Activated gamma-delta T cell treated with Interleukin-2 at 50 U/mL for 16 hours (primary cell): ENCODE measurements at places on chromosomes 2 and 18.

- DNase-seq, result no peak
These were observed 1398.3 kb downstream of the DSC3 start for GRCh38 chr18:29644276-29644675.

DNA sequence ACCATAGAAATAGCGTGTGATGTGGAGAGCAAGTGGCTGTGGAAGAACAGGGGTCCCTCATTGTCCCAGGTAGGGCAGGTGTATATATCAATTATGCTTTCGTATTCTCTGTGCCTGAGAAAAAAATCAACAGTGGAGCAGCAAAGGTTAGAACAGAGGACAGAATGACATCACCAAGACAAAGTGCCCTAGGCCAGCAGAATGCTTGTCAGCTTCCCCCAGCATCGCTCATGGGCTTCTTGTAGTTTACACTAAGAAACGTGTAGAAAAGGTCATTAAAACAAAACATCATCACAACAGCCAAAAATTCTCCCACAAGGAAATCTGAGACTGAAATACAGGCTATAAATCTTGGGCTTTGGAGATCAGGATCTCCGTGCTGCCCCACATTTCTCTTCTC lies 288.0 kb downstream of the TDRD15 start:
- DNase-seq, result no peak

DNA sequence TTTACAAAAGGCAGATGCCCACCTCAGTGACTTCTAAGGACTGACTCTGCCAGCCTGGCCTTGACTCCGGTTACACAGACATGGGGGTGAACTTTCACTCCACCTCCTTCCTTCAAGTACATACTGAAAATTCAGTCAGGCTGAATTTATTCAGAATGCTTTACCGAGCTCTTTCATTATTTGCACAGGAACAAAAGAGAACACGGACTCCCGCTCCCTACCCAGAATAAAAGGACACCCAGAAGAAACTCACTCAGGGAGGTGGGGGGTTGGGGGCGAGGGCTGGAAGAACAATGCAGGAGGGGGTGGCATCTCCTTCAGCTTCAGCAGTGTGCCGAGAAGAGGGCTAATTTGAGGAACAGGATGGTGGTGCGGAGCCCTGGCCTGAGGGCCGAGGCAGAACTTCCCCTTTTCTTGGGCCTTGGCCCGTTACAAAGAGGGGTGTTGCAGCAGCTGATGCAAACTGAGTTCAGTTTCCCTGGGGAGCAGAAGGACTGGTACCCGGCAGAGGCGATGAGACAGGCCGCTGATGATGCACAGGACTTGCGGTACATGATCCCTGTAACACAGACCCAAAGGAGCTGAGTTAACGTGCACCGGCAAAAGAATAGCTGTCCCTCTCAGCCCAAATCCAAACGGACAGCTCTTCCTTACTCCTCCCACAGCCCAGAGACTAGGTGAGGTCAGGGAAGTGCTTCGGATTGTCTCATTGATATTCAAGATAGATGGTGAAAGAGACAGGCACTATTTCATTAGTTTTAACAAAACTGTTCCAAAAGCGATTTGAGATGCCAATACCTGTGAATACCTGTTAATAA lies 24.1 kb downstream of the LYPD1 start:
- no peak for DNase-seq

DNA sequence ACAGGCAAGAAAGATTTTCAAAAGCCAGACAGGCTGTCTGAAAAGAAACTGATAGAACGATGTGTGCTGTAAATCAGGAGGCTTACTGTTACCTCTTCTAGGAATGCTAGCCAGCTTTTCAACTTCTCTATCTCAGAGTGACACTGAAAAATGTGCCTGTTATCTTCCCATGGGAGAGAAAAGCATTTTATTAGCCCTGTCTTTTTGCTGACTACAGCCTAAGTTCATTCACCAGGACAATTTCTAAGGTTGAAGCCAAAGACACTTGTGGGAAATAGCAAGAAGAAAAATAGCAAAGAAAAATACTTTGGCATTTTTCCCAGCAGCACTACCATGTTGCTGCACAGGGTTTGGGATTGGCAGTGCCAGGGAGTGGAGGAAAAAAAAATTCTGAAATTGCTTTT lies 34.0 kb downstream of the ABCB11 start:
- no peak for DNase-seq

DNA sequence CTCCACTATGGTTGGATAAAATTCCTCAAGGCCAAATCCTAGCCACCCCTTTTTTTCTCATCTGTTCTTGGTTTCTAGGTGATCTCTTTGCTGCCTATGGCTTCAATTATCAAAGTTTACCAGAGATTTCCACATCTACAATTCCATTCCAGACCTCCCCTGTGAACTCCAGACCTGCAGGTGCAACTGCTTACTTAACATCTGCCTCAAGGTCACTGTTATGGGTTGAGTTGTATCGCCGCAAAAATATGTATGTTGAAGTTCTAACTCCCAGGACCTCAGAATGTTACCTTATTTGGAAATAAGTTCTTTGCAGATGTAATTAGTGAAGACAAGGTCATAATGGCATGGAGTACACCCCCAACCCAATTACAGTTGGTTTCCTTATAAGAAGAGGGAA lies 60.4 kb upstream of the SOS1 start:
- no peak for DNase-seq

DNA sequence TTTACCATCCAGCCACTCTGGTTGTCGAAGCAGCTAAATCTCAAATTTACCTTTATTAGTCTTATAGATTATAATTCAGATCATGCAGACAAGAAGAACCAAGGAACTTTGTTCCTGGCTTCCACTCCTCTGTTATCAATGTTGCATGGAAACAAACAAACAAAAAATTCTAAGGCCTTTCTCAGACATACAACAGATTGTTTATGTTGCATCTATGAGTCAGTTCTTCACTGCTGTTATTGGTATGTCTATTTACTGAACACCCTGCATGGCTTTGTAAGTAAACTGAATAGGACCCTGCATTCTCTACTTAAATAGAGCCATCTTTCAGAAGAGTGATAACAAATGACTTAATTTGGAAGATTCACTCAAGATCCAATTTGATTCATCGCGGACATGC lies 1.6 kb upstream of the ANKRD44 start:
- no peak for DNase-seq

GRCh38 chr18:67705748-67706147 lies 189.2 kb upstream of the DSEL start:
- DNase-seq, result no peak

- DNase-seq, result no peak
These were observed 442.3 kb upstream of the HNMT start for GRCh38 chr2:137521653-137522619.

GRCh38 chr2:62806231-62806630 lies 100.7 kb downstream of the EHBP1 start:
- DNase-seq, result no peak

DNA sequence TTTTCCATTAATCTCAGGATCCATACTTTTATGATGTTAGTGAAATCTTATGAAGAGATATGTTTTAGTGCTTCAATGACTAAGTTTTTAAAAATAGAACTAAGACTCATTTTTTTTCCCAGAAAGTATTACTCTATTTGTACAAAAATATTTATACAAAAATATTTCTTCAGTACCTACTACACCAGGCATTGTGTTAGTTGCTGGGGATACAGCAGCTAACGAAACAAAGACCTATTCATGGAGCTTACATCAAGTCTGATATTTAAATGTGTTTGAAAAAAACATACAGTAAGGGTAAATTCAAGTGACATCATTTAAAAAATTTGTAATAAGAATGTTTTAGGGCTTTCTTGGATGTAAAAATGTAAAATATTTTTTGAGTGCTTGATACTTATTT lies 11.6 kb downstream of the VAPA start:
- no peak for DNase-seq

GRCh38 chr2:219500135-219500534 lies 1.4 kb downstream of the GMPPA start:
- no peak for DNase-seq

DNA sequence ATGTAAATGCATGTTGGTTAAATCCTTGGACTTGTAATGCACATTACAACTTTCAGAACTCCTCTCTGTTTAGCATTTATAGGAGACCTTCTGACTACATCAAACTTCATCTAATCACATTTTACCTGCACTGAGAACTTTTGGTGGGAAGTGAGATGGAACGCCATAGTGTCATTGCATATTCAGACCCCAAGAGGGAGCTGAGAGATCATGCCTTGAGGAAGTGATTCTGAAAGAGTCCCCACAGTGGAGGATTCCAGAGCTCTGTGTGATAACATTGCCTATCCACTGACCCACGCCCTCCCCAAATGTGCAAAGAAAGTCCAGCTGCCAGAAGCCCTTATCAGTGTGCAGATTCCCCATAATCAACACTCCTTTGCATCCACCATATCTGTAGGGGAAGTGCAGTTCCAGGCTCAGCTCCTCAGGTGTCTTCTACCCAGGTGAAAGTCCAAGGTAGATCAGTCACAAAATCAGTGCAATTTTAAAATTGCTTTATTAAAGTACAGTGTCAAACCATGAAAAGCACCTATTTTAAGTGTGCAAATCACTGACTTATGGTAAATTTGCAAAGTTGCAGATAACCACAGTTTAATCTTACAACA lies 212.4 kb downstream of the RPIA start:
- DNase-seq, result no peak

GRCh38 chr2:42970151-42970550 lies 177.8 kb upstream of the HAAO start:
- no peak for DNase-seq

GRCh38 chr2:134314202-134314601 lies 60.3 kb downstream of the MGAT5 start:
- DNase-seq, result no peak

GRCh38 chr2:42267530-42267929 lies 93.5 kb downstream of the COX7A2L start:
- DNase-seq, result no peak

DNA sequence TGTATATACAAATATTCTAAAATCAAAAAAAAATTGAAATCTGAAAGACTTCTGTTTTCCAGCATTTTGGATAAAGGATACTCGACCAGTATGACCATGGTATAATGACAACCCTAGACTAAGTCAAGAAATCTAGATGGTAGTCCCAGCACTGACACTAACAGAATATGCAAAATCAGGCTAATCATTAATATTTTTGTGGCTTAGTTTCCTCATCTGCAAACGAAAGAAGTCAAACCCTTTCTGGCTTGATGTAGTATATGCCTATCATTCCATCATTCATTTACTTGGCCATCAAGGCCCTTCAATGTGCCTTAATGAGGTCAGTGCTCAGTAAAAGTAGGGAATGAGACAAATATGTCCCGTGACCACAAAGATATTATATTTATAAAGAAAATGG lies 83.5 kb downstream of the NCKAP5 start:
- DNase-seq, result no peak

GRCh38 chr2:71748227-71748626 lies 294.9 kb downstream of the DYSF start:
- no peak for DNase-seq

GRCh38 chr2:11762799-11763461 lies 16.5 kb downstream of the LPIN1 start:
- DNase-seq, result no peak

GRCh38 chr2:145813481-145813880 lies 1293.6 kb upstream of the ZEB2 start:
- DNase-seq, result no peak

DNA sequence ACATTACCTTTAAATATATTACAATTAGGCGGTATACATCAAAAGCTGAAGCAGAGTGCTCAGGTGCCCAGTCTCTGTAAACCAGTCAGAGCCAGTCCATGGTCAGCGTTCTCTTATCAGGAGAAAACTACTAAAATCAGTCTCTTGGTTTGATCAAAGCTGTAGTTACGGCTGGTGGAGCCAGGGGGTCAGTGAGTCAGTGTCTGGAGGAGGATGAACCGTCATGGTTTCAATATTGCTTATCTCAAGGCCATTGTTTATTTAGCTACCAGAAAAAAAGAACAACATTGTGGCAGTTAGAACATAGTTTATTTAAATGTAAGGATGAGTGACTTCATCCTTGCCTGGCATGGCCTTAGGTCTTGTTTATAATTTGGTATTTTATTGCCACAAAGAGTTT lies 71.3 kb upstream of the NYAP2 start:
- no peak for DNase-seq

GRCh38 chr2:147165697-147166382 lies 679.0 kb upstream of the ACVR2A start:
- DNase-seq, result no peak
